ENCODE measurements at places on chromosomes 1 and 21.

- DNase-seq = no peak
Observed at GRCh38 chr1:228036701-228037231, 30.0 kb downstream of the WNT3A start.

- DNase-seq = no peak
Observed at GRCh38 chr1:109610609-109611307, 8.7 kb downstream of the GNAT2 start.

GRCh38 chr1:9558271-9558945 lies 19.1 kb downstream of the SLC25A33 start:
- no peak for DNase-seq

DNA sequence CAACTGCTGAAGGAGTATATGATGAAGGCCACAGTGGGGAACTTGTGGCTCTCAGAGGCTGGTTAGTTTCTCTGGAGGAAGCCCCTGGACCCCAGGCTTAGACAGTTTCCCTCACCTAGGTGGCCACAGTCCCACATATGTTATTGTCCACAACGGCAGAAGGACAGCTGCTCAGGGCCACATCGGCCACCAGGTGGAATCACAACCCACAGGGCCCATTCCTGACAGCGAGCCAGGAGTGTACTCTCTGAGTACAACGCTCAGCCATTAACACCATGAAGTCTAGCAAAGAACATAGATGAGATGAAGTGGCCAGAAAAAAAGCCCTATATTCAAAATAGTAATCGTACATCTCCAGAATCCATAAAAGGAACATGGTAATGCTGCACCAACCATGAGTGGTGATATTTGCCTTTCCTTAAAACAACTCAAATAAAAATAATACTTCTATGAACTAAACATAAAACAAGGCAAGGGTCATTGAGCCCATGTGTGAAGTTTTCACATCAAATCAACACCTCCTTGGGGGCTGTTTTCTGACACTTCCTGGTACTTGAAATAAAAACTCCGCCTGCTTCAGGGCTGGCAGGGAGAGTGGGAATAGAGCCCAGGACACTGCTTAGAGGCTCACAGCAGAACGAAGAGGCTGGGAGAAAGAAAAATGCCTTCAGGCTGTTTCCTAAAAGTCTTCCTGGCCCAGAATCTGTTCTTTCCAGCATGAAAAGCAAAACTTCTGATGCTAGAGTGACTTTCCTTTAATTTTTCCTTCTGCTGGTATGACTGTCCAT lies 383.3 kb downstream of the HHAT start:
- DNase-seq = no peak
